ENCODE measurements at places on chromosomes 1 and 21.

GRCh38 chr1:56897150-56898004 lies 42.8 kb downstream of the C8A start:
- no peak for DNase-seq

DNA sequence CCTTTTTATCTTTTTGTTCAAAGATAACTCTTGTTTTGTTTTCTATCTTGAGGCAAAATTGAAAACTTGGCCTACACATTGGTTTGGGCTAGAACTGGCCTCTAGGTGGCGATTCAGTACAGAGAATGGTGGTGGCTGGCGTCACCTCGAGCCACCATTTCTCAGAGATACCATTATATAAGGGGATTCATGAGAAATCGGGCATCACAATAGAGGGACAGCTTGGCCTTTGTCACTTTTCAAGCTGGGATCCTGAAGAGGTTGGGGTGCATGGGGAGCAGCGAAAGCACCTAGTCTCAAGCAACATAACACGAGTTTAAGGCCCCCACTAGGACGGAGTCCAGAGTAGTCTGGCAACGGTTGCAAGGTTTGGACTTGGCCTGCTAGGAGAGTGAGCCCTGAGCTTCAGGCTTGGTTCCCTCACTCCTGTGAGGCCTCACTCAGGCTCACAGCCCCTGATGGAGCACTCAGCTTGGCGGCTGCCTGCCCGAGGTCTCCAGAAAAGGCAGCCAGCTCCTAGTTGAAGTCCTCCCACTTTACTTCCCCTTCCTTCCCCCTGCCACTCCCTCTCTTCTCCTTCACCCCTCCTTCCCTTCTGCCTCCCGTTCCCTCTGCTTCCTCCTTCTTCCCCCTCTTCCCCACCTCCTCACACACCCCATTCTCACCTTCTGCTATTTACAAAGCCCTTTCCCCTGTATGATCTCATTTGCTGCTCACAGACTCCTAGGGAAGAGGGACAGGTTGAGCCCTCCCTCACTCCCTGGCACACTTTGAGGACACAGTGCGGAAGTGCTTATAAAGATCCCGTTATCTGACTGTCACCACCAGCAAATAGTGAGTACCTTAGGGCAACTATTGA lies 67.8 kb downstream of the LRIG2 start:
- peak; percentile 56 for DNase-seq

GRCh38 chr1:84603223-84603622 lies 29.0 kb upstream of the CTBS start:
- DNase-seq = no peak

DNA sequence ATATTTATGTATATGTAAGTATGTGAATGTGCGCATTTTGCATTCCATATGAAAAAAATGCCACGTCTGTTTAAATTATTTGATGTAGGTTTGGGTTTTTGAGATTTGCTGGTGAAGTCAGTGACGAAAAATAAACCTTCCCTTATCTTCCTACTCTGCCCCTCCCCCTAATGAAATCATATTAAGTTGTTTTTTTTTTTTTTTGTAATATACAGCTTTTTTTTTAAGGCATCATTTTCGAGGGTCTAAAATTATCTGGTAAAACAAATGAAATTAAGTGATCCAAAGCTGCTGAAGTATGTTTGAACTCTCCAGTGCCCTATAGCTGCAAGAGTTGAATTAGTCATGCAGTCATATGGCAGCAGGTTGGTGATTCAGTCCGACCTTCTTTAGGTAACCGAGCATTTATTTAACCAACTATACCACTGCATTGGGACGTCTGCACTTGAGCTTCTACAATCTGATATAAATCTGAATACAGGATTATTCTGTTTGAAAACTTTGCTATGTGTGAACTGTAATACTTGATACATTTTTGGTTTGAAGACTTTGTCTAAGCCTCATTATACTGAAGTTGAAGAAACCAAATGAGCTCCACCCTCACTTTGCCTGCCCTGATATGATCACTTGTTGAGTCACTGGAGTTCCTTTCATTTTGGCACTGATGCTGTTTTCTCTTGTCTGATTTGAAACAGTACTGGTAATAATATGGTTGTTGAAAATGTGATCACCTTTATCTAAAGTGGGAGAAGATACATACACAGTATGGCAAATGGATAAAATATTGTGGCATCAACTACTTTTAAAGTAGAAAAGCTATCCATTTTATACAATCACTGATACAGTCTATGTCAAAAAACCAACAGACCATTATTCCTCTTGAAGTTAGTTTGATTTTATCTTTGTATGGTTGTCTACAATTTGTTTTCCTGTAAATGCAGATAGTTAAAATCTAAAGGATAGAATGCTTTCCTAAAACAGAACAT lies 11.7 kb downstream of the PDIK1L start:
- no peak for DNase-seq

DNA sequence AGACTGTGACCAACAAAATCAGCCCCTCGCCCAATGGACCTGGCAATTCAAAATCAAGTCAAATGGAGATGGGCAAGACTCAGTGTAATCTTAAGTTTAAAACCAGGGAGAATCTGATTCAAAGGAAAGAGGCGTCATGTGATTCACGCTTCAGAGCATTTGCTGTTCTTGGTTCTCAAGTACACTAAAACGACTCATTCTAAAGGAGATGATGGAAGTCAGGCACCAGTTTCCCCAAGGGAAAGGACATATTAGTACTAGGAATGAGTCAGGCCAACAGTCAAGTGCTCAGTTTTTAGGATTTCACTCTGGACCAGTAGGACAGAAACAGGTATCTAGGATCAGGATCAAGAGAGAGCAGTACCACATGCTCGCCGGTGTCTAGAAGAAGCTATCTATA lies 429.6 kb downstream of the PLPP3 start:
- no peak for DNase-seq

DNA sequence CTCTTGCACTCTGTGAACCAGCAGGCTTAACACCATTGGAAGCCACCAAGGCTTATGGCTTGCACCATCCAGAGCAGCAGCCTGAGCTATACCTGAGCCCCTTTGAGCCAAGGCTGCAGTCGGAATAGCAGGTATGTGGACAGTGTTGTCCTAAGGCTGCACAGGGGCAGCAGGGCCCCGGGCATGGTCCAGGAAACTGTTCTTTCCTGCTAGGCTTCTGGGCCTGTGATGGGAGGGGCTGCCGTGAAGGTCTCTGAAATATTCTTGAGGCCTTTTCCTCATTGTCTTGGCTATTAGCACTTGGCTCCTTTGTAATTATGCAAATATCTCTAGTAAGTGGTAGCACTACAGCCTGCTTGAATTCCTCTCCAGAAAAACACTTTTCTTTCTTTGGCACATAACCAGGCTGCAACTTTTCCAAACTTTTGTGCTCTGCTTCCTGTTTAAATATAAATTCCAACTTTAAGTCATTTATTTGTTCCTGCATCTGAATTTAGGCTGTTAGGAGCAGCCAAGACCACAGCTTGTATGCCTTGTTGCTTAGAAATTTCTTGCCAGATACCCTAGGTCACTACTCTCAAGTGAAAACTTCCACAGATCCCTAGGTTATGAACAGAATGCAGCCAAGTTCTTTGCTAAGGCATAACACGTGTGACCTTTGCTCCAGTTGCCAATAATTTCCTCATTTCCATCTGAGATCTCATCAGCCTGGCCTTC lies 5.2 kb downstream of the KRTAP20-4 start:
- no peak for DNase-seq

DNA sequence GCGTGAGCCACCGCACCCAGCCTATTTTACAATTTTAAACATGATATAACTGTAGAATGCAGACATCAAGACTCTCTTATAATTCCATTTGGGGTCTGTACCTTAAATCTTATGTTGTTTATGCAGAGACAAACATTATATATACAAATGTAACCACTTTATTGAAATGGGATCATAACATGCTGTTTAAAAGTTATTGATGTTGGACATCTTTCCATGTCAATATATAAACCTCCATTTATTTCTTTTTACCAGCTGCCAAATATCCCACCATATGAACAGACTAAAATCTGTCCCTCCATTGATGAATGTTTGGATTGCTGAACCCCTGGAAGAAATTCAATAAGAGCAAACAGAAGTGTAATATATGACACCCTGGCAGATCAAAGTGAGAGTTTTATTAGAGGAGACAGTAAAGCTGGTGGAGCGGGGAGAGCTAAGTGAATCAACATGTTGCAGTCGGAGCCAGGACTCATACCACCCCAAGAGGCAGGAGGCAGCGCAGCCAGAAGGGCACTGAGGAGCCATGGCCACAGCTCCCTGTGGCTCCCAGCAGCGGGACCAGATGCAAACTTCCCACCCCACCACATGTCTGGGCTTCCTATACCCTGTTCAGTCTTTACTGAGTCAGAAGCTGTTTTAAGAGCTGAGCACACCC lies 4.7 kb upstream of the PCSK9 start:
- no peak for DNase-seq

- peak; percentile 64 for DNase-seq
Measured at GRCh38 chr1:155981266-155982088, 3.1 kb upstream of the ARHGEF2 start.

DNA sequence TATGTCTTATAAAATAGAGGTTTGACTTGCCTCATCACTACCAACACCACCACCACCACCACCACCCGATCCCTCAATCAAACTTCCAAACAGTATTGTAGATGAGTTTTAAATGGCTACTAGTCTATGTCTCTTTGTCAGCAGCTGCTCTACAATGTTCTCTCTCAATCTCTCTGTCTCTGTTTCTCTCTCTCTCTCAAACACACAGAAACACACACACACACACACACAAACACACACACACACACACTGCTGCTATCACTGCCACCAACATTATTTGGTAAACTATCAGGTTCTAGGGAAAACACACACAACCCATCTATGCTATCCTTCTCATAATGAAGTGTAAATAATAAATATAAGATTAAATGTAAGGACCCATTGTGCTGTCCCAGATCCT lies 2.4 kb downstream of the TNFSF4 start:
- DNase-seq = no peak

- no peak for DNase-seq
Measured at GRCh38 chr1:25832336-25833037, 12.7 kb downstream of the MTFR1L start.

- DNase-seq = peak; percentile 25
Measured at GRCh38 chr1:240608707-240609106, 3.2 kb downstream of the GREM2 start.

DNA sequence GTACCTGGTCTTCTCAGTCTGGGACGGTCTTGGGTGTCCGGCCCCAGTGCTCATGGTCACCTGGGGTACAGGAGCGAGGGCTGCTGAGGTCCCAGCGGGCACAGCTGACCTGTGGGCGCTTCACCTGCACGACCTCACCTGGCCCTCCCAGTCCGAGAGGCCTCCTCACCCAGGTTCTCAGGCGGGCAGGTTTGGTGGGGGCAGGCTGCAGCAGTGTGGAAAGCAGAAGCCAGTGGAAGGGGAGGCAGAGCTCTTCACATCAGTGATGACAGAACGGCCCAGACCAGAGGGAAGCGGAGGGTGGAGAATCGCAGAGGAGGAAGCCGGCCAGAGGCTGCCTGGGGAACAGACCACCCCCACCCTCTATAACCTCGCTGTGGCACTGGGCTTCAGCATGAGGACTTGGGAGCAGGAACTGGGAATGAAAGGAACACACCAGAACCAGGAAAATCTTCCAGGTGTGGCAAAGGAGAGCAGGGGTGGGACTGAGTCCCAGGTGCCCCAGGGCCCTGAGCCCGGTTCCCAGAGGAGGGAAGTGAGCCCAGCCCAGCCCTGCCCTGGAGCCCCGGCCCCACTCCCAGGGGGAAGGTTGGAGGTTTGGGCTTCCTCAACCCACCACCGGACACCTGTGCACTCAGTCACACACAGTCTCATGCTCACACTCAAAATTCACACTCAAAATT lies 265.2 kb upstream of the VAMP3 start:
- DNase-seq = no peak

- no peak for DNase-seq
Measured at GRCh38 chr1:177944016-177944949, 25.6 kb downstream of the SEC16B start.

DNA sequence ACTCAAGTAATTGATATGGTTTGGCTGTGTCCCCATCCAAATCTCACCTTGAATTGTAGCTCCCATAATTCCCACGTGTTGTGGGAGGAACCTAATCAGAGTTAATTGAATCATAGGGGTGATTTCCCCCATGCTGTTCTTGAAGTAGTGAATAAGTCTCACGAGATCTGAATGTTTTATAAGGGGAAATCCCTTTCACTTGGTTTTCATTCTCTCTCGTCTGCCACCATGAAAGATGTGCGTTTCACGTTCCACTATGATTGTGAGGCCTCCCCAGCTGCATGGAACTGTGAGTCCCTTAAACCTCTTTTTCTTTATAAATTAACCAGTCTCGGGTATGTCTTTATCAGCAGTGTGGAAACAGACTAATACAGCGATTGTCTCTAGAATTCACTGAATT lies 135.4 kb downstream of the BACH1 start:
- no peak for DNase-seq

GRCh38 chr1:156667968-156668709 lies 9.1 kb downstream of the NES start:
- no peak for DNase-seq

All from GM13977 (cell line).